CMK (cell line): ENCODE measurements at places on chromosomes 2 and 18.

GRCh38 chr2:20424300-20425290 lies 22.3 kb upstream of the RHOB start:
- peak; percentile 98 for DNase-seq

- peak; percentile 45 for DNase-seq
Measured at GRCh38 chr2:3223080-3223923, 154.3 kb downstream of the EIPR1 start.

GRCh38 chr18:24112464-24112863 lies 26.4 kb upstream of the CABYR start:
- no peak for DNase-seq

DNA sequence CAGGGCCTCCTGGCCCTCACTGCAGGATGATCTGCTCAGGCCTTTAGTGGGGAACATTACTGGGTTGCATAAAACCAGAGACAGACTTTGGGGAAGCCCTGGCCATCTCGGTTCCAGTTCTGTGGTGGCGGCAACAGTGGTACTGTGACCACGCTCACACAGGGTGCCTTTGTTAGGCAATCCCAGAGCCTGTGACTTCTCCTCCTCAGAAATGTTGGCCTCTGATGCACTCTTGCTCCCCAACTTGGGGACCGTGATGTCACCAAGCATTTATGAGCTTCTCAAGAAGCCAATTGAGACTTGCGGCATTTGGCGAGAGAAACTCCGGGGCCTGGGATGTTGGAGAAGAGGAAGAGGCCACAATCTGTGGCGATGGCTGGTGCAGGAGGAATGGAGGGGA lies 80.9 kb upstream of the PKDCC start:
- DNase-seq = no peak

DNA sequence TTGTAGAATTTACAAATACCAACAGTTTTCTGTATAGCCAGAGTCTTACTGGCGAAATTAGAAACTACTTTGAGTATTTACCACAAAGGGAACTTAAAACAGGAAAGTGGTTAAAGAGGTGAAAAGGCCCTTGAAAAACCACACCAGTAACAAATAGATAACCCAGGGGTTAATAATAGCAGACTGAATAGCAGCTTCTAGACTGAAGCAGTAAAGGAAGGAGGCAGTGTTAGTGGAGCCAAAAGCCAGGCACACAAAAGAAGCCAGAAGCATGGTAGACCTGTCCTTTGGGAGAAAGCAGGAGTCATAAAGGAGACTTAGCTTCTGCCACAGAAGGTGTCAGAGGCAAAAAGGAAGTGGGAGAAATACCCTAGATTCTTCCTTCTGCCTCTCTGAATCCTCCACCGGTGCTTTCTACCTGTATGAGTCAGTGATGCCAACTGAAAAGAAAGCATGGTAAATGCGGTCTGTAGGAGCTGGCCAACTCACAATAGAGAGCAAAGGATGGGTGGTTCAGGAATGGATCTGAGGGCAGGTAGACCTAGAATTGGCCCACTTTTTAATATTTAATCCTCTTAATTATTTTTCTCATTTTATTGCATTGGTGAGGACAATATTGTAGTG lies 97.3 kb downstream of the ARL6IP6 start:
- no peak for DNase-seq

- no peak for DNase-seq
Measured at GRCh38 chr2:109385506-109385905, 228.3 kb downstream of the SEPTIN10 start.

GRCh38 chr2:60283626-60284025 lies 269.8 kb downstream of the BCL11A start:
- DNase-seq = no peak

DNA sequence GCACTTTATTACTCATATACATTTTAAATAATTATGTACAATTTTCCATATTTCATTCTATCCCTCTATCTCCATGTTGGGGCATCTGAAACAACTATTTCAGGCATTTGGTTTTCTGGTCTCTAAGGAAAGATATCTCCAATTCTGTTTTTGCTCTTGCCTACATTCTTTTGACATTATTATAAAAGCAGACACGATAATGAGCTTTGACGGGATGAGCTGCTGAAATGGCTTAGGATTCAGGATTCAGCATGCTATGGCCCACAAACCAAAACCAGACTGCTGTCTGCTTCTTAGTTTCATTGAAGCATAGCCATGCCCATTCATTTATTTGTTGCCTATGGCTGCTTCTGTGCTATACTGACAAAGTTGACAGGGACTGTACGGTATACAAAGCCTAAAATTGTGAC lies 42.7 kb upstream of the GLS start:
- no peak for DNase-seq

DNA sequence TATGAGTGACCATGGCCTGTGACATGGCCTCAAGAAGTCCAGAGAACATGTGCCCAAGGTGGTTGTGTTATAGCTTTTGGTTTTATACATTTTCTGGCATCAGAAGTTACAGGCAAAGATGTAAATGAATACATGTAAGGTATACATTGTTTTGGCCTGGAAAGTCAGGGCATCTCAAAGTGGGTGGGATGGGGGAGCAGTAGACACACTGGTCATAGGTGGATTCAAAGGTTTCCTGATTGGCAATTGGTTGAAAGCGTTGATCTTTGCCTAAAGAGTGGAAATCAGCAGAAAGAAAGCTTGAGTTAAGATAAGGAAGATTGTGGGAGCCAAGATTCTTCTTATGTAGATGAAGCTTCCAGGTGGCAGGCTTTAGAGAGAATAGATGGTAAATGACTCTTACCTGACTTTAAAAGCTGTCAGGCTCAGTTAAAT lies 62.1 kb upstream of the DYNAP start:
- no peak for DNase-seq

DNA sequence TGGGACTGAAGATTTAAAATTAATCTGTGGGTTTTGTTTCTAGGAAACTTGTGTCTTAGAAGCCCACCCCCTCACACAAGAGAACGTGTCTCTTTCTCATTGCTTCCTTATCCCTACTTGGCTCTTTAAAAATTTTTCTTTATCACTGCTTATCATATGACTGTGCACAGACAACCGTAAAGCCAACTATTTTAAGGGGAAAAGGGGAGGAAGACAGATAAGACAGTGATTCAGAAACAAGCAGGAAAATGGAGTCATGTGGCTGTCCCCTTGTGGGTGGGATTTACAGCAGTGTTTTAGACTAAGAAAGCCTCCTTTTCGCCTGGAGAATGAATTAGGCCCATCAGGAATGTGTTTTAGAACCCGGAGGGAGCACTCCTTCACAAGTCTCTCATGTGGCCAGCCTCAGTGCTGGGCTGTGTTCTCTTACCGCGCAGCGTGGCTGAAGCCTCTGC lies 17.6 kb downstream of the PRKCE start:
- peak; percentile 46 for DNase-seq

DNA sequence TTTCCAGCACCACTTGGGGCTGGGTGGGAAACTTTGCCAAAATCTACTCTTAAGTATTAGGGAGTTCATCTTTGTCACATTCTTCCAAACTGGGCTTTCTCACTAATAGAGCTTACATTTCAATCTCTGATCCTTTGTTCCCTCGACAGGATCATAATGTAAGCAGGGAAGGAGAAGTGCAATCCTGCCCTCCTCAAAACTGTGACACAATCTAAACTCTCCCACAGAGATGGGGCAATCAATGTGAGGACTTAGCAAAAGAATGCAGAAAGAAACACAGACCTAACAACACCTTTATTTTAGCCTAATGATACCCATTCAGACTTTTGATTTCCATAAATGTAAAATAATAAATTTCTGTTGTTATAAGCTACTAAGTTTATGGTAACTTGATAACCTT lies 40.8 kb downstream of the DSEL start:
- no peak for DNase-seq

DNA sequence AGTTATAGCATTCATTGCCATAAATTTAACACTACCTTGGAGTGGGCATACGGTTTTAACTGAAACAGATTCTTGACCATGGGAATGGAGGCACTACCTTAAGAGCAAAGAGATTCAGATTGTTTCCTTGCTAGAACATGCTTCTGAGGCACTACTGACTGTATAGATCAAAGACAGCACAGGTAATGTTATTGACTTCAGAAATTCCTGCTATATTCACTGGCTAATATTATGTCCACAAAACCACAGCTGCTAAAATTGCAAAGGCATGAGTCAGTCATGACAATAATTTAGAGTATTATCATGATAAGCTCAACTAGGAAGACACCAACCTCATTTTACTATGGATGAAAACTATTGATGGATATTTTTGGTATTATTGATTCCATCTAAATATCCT lies 39.4 kb downstream of the SLC8A1 start:
- no peak for DNase-seq

GRCh38 chr2:218470448-218470847 lies 51.5 kb downstream of the VIL1 start:
- DNase-seq = no peak

DNA sequence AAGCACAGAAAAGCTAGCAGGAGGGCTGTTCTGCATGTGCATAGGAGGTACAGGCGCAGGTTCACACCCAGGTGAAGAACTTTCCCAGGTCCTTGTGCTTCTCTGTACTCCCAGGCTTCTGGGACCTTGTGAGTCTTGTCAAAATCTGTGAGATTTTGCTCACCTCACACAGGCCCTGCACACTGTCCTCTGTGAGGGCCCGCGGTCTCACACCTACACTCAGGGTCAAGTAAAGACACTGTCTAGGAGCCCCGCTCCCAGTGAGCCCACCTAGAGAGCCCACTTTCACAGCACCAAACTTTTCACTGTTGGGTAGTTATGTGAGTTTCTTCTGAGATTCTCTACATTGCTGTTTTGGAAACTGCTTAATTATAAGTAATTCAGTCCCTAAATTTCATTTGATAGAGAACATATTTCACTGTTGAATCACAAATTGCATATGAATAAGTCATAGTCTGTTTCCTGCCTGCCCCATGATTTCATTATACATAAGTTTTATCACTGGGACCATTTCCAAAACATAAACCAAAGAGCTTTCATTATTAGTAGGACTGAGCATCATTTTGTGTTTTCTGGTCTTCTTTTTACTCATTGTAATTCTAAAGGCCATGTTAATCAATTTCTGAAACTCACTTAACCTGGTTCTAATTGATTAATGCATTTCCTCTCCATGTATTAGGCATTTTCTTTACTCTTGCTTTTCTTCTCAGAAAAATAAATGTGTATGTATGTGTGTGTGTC lies 234.2 kb upstream of the SPOPL start:
- no peak for DNase-seq

GRCh38 chr2:241929551-241930490 lies 60.3 kb downstream of the RTP5 start:
- no peak for DNase-seq

DNA sequence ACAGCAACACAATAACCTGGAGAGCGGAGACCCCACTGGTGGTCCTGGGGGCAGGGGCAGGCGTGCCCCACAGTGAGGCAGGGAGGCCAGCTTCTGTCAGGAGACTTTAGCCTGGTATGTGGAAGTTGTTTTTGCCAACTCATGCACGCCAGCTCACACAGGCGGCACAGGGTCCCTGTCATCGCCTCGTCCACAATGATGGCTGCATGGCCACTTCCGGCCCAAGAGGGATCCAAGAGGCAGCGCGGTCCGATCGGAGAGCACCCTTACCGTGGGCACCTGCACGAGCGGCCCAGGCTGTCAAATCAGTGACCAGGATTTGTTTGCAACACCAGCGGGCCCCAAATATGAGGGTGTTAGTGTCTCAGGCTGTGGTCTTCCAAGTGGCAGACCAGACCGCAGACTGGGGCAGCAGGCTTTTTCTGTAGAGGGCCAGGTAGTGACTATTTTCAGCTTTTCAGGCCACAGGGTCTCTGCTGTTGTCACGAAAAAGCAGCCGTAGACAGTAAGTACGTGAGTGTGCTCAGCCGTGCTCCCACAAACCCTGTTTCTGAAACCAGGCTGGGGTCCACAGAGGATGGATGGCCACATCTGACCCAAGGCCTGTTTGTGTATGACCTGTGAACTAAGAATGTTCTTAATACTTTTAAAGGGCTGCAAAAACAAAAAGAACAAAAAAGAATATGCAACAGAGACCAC lies 21.2 kb downstream of the SNED1 start:
- no peak for DNase-seq

GRCh38 chr2:99714349-99714748 lies 224.5 kb upstream of the REV1 start:
- DNase-seq = no peak

DNA sequence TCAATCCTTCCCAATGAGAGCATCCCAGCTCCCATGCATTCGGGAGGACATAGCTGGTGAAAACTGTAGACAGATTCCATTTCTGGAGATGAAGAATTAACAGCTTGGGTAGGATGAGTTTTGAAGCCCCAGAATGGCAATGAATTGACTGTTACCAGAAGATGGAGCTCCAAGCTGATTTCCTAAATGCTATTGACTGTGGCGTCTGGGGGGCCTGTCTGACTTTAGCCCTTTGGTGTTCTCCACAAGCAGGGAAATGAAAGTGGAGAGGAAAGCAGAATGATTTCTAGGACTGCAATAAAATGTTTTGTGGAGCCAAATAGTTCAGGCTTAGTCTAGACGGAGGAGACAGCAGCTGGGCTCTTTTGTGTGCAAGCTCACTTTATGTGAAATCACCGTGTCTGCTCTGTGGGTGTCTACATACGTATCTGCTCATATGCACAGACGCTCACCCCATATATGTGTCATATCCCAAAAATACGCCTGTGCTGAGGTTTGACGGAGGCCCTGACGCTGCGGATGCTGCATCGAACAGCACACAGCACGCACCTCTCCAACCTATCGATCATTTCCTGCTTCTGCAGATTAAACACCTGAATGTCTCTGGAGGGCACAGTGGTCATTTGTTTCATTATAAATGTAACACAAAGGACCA lies 166.4 kb upstream of the PXDN start:
- DNase-seq = no peak

GRCh38 chr2:141384676-141385075 lies 746.1 kb downstream of the LRP1B start:
- DNase-seq = no peak

GRCh38 chr2:173750353-173750801 lies 214.8 kb downstream of the SP3 start:
- DNase-seq = no peak

- no peak for DNase-seq
Measured at GRCh38 chr2:239548965-239549595, 148.3 kb upstream of the HDAC4 start.

- no peak for DNase-seq
Measured at GRCh38 chr18:57856557-57857280, 53.6 kb upstream of the ATP8B1 start.

- no peak for DNase-seq
Measured at GRCh38 chr18:75977081-75977480, 518.0 kb downstream of the ZNF516 start.

DNA sequence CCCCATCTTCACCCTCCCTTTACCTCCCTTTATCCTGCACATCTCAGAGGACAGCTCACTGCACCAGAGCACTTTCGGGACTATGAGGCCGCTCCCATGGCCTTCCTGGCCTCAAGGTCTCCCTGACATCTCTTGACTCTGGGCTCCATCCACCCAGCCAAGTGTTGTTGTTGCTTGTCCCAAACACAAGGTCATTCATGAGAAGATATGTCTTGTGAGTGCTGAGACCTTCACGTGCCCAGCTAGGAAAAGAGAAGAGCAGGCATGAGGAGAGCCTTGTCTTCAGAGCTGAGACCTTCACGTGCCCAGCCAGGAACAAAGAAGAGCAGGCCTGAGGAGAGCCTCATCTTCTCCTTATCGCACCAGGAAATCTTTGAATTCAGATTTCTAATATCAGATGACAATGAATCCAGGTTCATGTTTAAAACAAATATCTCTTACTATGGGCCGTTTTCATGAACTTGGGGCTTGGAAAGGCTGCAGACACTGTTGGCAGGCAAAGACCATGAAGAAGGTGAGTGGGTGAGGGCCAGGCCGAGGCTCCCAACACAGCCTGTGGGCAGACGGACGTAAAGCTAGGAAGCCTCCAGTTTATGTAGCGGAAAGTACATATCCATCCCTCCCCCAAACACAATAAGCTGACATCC lies 256.1 kb downstream of the NDUFA10 start:
- no peak for DNase-seq

GRCh38 chr2:219402665-219403515 lies 15.2 kb upstream of the DNPEP start:
- peak; percentile 21 for DNase-seq
